ENCODE measurements at places on chromosomes 12 and 14. TPM values are rescaled to one million over a fixed set of nuclear protein-coding genes. Genes with fewer than 3 reads are reported as not detected.

- DNase-seq: peak; percentile 53
- H3K4me1 ChIP-seq: no peaks in the 10 kb centered on the region
- H3K27me3 ChIP-seq: no peaks in the 10 kb centered on the region
- H3K36me3 ChIP-seq: no peaks in the 10 kb centered on the region
- no peak overlapping the region for H3K4me3 ChIP-seq
These were observed 48.0 kb downstream of the SLC17A8 start for GRCh38 chr12:100404769-100405407.

GRCh38 chr12:113301811-113302210 is 33.1 kb downstream of the SLC8B1 start:
- H3K4me1 ChIP-seq: peaks cover 25% of the 10 kb centered on the region
- no peak overlapping the region for H3K27ac ChIP-seq
- H3K27me3 ChIP-seq: no peaks in the 10 kb centered on the region
- H3K4me3 ChIP-seq: no peak overlapping the region
- no peak for DNase-seq
- H3K36me3 ChIP-seq: peaks cover 57% of the 10 kb centered on the region

- no peak overlapping the region for H3K27ac ChIP-seq
- no peak for DNase-seq
- no peaks in the 10 kb centered on the region for H3K27me3 ChIP-seq
These were observed 985.3 kb downstream of the FLRT2 start for GRCh38 chr14:86515195-86515594.

DNA sequence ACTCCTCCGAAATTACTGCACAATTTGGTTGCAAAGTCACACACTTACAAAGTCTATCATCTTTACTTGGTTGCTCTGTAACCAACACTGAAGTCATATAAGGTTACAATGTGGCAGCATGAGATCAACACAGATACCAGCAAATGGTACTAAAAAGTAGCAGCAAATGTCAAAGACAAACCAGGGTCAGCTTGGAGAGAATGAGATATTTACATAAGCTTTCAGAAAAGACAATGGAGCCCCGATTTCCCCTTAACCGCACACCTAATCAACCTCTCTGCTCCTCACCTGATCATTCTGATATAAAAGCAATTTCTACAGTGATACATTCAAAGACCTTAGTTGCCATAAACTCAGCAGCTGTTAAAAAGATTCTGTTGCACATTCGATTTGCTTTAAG is 76.4 kb upstream of the FOXN3 start:
- DNase-seq: no peak
- no peaks in the 10 kb centered on the region for H3K36me3 ChIP-seq
- no peaks in the 10 kb centered on the region for H3K27me3 ChIP-seq
- H3K4me1 ChIP-seq: no peaks in the 10 kb centered on the region
- H3K4me3 ChIP-seq: no peak overlapping the region

DNA sequence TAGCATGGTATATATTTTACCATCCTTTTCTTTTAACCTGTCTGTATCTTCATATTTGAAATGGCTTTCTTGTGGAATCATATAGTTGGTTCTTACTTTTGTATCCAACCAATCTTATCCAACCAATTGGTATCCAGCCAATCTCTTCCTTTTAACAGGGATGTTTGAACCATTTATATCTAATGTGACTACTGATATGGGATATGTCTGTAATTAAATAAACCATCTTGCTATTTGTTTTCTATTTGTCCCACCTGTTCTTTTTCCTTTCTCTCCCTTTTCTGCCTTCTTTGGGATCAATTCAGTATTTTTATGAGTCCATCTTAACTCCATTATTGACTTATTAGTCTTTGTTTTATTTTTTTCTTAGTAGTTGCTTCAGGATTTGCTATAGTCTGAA is 30.8 kb upstream of the SNX6 start:
- DNase-seq: no peak
- H3K27me3 ChIP-seq: no peaks in the 10 kb centered on the region
- no peak overlapping the region for H3K27ac ChIP-seq
- H3K4me1 ChIP-seq: no peaks in the 10 kb centered on the region
- H3K36me3 ChIP-seq: no peaks in the 10 kb centered on the region

DNA sequence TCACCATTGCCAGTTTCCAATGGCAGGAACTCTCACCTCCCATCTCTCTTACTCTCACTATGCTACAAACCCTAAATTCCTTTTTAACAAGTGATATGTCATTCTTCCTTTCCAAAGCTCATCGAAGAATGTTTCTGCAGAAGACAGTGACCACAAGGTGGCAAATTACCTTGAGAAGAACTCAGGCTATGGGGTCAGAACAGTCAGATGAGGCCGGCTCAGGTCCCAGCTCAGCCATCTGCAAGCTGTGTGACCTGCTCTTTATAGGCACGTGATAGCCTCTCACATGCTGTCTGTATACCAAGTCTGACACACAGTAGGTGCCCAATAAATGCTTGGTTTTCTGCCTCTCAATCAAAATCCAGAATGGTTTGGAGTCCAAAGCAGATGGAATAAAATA is 80.7 kb downstream of the FOXN3 start:
- H3K36me3 ChIP-seq: no peaks in the 10 kb centered on the region
- peaks cover 29% of the 10 kb centered on the region for H3K4me1 ChIP-seq
- no peak overlapping the region for H3K27ac ChIP-seq

GRCh38 chr14:51331486-51332367 is 91.7 kb downstream of the TMX1 start:
- DNase-seq: no peak
- no peaks in the 10 kb centered on the region for H3K36me3 ChIP-seq
- no peaks in the 10 kb centered on the region for H3K27me3 ChIP-seq
- no peak overlapping the region for H3K4me3 ChIP-seq
- H3K27ac ChIP-seq: no peak overlapping the region

Gene CD163L1
- 4.5 TPM for total RNA-seq

Gene CLEC9A
- total RNA-seq: 0.30 TPM

Gene CCNB1IP1
- 36.9 TPM for total RNA-seq
